ENCODE measurements at places on chromosomes 4 and X. TPM values are rescaled to one million over a fixed set of nuclear protein-coding genes. Genes with fewer than 3 reads are reported as not detected.

DNA sequence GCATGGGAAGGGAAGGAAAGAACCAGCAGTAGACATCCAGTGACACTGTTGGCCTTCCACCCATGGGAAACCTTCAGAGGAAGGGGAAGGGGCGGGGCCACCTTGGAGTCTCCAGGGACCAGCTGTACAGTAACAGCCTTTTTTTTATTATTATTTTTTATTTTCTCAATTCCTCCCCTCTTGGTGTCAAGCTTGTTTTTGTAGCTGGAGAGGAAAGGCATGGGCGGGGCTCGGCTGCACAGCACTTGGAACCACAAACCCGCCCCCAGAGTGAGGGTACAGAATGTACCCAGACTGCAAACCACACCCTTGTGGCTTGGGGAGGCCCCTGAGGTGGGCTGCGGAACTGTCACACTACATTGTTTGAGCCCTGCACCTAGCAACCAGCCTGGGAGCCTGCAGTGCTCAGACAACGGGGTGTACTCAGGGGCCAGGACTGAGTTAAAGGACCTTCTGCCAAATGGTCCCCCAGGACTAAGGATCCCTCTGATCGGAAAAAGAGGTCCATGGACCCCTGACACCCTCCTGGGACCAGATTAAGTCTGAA is 45.7 kb downstream of the PRPS1 start:
- peak; percentile 65 for DNase-seq
- H3K4me1 ChIP-seq = no peaks in the 10 kb centered on the region
- no peaks in the 10 kb centered on the region for H3K27me3 ChIP-seq
- no peaks in the 10 kb centered on the region for H3K36me3 ChIP-seq
- H3K4me3 ChIP-seq = no peak overlapping the region

DNA sequence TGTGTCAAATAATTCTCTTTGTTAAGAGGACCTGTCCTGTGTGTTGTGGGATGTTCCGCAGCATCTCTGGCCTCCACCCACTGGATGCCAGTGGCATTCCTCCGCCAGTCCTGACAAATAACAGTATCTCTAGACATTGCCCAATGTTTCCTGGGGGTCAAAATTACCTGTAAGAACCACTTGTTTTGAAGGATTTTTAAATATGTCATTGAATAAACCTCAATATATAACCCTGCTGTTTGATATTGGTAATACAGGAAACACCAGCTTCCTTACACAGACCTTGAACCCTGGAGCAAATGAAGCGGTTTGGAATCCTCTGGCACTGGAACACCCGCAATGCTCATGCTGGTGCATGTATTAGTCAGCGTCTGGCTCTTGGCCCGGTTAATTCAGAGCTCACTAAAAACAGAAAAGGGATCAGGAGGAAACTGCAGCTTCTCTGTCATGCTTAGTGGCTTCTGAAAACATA is 101.3 kb downstream of the TBL1X start:
- no peaks in the 10 kb centered on the region for H3K36me3 ChIP-seq
- peak overlapping the region; percentile 38 for H3K27ac ChIP-seq
- peak; percentile 88 for DNase-seq
- H3K4me3 ChIP-seq = no peak overlapping the region

GRCh38 chr4:140595065-140595464 is 26.3 kb upstream of the UCP1 start:
- no peaks in the 10 kb centered on the region for H3K36me3 ChIP-seq
- no peaks in the 10 kb centered on the region for H3K4me1 ChIP-seq
- no peak overlapping the region for H3K4me3 ChIP-seq
- H3K27me3 ChIP-seq = no peaks in the 10 kb centered on the region

- no peak overlapping the region for H3K27ac ChIP-seq
- H3K36me3 ChIP-seq = no peaks in the 10 kb centered on the region
- H3K4me3 ChIP-seq = no peak overlapping the region
- peaks cover 19% of the 10 kb centered on the region for H3K4me1 ChIP-seq
These were observed 22.4 kb upstream of the CPLX1 start for GRCh38 chr4:848307-848691.

Gene WDR45
- total RNA-seq = 64.1 TPM

- no peak for DNase-seq
- H3K4me1 ChIP-seq = no peaks in the 10 kb centered on the region
- H3K36me3 ChIP-seq = no peaks in the 10 kb centered on the region
- H3K27ac ChIP-seq = no peak overlapping the region
These were observed 507.2 kb downstream of the GRXCR1 start for GRCh38 chr4:43399726-43400125.

GRCh38 chr4:132227151-132227856 is 921.8 kb upstream of the PCDH10 start:
- H3K4me3 ChIP-seq = no peak overlapping the region
- no peaks in the 10 kb centered on the region for H3K4me1 ChIP-seq
- H3K27me3 ChIP-seq = no peaks in the 10 kb centered on the region
- H3K36me3 ChIP-seq = no peaks in the 10 kb centered on the region

DNA sequence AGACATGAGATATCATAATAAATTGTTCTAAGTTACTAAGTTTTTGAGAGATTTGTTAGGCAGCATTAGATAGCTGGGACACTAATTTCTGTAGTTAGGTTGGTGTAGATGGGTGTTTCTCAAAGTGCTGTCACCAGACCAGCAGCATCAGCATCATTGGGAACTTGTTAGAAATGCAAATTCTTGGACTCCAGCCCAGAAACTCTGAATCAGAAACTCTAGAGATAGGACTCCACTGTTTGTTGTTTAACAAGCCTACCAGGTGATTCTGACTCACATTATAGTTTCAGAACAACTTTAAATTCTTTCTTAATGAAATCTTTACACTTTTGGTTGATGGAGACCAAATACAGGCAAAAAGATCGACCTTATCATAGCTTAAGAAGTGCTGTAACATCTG is 173.7 kb downstream of the PABPC4L start:
- peak; percentile 23 for DNase-seq
- H3K36me3 ChIP-seq = no peaks in the 10 kb centered on the region
- no peaks in the 10 kb centered on the region for H3K27me3 ChIP-seq

Gene SLC10A3
- 32.9 TPM for total RNA-seq

GRCh38 chr4:145168581-145169187 is 11.7 kb downstream of the OTUD4 start:
- no peak overlapping the region for H3K4me3 ChIP-seq
- DNase-seq = no peak
- H3K4me1 ChIP-seq = peaks cover 5% of the 10 kb centered on the region
- H3K27me3 ChIP-seq = no peaks in the 10 kb centered on the region
- H3K27ac ChIP-seq = no peak overlapping the region

Gene CDX4
- not detected for total RNA-seq

DNA sequence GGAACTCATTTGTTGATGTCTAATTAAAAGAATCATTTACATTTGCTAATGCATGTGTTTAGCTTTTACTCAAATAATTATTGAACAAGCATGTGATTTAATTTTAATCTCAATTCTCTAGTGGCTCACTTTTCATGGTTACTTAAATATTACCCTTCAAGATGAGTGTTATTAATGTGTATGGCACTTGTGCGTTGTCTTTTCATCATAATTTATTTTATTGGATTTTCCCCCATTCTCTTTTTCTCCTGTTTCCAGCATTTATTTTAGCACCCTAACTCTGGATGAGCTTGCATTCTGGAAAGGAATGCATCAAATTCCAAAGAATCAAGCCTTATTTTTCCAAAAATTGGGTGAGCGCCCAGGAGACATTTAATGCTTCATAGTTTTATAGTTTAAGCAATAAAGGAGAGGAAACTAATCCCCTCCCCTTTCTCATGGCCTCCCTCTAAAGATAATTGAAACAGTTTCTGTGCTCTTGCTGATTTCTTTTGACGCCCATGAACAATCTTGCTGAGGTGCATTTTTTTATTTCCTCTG is 191.1 kb upstream of the FAT4 start:
- no peak overlapping the region for H3K4me3 ChIP-seq
- DNase-seq = no peak

GRCh38 chr4:72136429-72136828 is 104.6 kb downstream of the NPFFR2 start:
- no peaks in the 10 kb centered on the region for H3K36me3 ChIP-seq
- H3K4me1 ChIP-seq = no peaks in the 10 kb centered on the region
- H3K4me3 ChIP-seq = no peak overlapping the region
- H3K27me3 ChIP-seq = no peaks in the 10 kb centered on the region

GRCh38 chr4:108045687-108046024 is 56.0 kb downstream of the HADH start:
- peak; percentile 72 for DNase-seq
- no peak overlapping the region for H3K4me3 ChIP-seq
- H3K36me3 ChIP-seq = no peaks in the 10 kb centered on the region
- no peak overlapping the region for H3K27ac ChIP-seq
- H3K4me1 ChIP-seq = peaks cover 9% of the 10 kb centered on the region
- H3K27me3 ChIP-seq = no peaks in the 10 kb centered on the region

GRCh38 chrX:30568136-30568535 is 9.4 kb downstream of the TASL start:
- no peaks in the 10 kb centered on the region for H3K36me3 ChIP-seq
- H3K4me1 ChIP-seq = no peaks in the 10 kb centered on the region
- H3K27ac ChIP-seq = no peak overlapping the region
- no peak for DNase-seq

DNA sequence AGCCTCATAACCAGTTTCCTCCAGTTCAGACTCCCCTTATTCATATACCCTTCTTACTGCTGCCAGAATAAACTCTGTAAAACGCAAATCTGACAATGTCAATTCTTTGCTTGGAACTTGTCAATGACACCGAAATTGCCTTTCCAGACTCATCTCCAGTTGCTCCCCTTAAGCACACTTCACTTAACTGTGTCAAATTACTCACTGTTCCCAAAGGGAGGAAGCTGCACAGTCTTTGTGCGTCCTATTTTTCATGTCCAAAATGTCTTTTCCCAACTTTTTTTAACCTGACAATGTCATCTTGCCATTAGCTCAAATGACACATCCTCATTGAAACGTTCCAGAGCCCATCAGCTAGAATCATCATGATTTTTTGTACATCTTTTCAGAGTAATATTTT is 867.3 kb downstream of the RPA4 start:
- no peak overlapping the region for H3K4me3 ChIP-seq
- no peak overlapping the region for H3K27ac ChIP-seq
- no peak for DNase-seq
- H3K27me3 ChIP-seq = peaks cover 20% of the 10 kb centered on the region

DNA sequence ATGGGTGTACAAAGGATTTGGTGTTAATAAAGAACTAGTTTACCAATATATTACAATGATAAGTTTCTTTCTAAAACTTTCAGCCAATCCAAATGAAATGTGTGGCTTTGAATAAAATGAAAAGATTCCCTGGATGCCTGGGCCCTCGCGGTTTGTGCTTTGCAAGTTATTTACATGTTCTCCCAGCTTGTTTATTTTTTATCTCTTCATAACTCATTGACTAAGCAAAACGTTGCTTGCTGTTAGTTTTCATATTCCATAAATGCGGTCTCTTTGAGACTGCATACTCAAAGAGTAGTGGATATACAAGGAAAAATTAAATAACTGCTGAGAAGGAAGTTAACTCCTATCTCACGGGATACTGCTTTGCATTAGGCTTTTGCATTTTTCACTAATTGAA is 26.0 kb downstream of the FHDC1 start:
- H3K4me1 ChIP-seq = peaks cover 8% of the 10 kb centered on the region
- H3K4me3 ChIP-seq = no peak overlapping the region
- H3K27me3 ChIP-seq = no peaks in the 10 kb centered on the region
- no peaks in the 10 kb centered on the region for H3K36me3 ChIP-seq
- no peak overlapping the region for H3K27ac ChIP-seq

- no peaks in the 10 kb centered on the region for H3K36me3 ChIP-seq
- no peaks in the 10 kb centered on the region for H3K27me3 ChIP-seq
- no peaks in the 10 kb centered on the region for H3K4me1 ChIP-seq
- no peak for DNase-seq
These were observed 153.4 kb upstream of the ANK2 start for GRCh38 chr4:112895811-112896608.

- DNase-seq = no peak
- no peak overlapping the region for H3K27ac ChIP-seq
- H3K27me3 ChIP-seq = no peaks in the 10 kb centered on the region
- no peaks in the 10 kb centered on the region for H3K36me3 ChIP-seq
- no peaks in the 10 kb centered on the region for H3K4me1 ChIP-seq
These were observed 145.4 kb upstream of the MED14 start for GRCh38 chrX:40880712-40881111.

GRCh38 chr4:139084804-139085093 is 69.2 kb downstream of the NOCT start:
- peak overlapping the region; percentile 94 for H3K27ac ChIP-seq
- H3K4me3 ChIP-seq = no peak overlapping the region
- no peak for DNase-seq
- no peaks in the 10 kb centered on the region for H3K27me3 ChIP-seq

GRCh38 chr4:98262431-98262830 is 1.2 kb downstream of the RAP1GDS1 start:
- no peaks in the 10 kb centered on the region for H3K27me3 ChIP-seq
- peaks cover 12% of the 10 kb centered on the region for H3K4me1 ChIP-seq
- H3K4me3 ChIP-seq = peak overlapping the region; percentile 73
- peak overlapping the region; percentile 88 for H3K27ac ChIP-seq
- DNase-seq = no peak
- H3K36me3 ChIP-seq = no peaks in the 10 kb centered on the region

- DNase-seq = no peak
- no peaks in the 10 kb centered on the region for H3K4me1 ChIP-seq
- no peak overlapping the region for H3K27ac ChIP-seq
- H3K4me3 ChIP-seq = no peak overlapping the region
- no peaks in the 10 kb centered on the region for H3K27me3 ChIP-seq
These were observed 230.1 kb upstream of the FAT1 start for GRCh38 chr4:186953599-186954260.

DNA sequence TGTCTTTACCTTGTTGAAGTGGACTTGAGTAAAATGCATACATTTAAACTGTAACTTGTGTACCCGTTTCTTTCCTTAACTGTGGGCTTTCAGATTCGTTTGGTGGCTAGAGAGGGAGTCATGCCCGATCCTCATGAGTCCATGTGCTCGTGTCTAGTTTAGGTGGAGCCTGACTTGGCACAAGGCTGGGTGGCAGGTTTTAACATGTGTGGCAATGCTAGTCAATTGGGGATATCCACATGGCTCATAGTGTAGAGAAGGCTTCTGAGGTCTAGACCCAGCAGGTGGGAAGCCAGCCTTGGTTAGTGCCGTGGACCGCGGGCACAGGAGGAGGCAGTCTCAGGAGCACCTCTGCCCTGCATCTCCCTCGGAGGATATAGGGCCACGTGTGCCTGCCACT is 48.5 kb upstream of the CLCN4 start:
- H3K27me3 ChIP-seq = no peaks in the 10 kb centered on the region
- H3K36me3 ChIP-seq = no peaks in the 10 kb centered on the region

DNA sequence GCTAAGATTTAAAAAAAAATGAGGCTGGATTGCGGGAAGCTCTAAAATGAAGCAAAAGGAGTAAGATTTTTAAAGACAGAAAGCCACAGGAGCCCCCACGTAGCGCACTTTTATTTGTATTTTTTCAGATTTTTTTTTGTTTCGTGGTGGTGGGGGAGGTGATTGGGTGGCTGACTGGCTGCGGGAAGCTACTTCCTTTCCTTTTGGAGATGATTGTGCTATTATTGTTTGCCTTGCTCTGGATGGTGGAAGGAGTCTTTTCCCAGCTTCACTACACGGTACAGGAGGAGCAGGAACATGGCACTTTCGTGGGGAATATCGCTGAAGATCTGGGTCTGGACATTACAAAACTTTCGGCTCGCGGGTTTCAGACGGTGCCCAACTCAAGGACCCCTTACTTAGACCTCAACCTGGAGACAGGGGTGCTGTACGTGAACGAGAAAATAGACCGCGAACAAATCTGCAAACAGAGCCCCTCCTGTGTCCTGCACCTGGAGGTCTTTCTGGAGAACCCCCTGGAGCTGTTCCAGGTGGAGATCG is 908 bp downstream of the PCDH10 start:
- DNase-seq = no peak
- H3K4me1 ChIP-seq = peaks cover 20% of the 10 kb centered on the region
- H3K36me3 ChIP-seq = no peaks in the 10 kb centered on the region
- H3K27ac ChIP-seq = no peak overlapping the region
- H3K27me3 ChIP-seq = peaks cover 44% of the 10 kb centered on the region

GRCh38 chr4:40421839-40422708 is 86.9 kb downstream of the CHRNA9 start:
- DNase-seq = no peak
- peaks cover 16% of the 10 kb centered on the region for H3K36me3 ChIP-seq
- no peaks in the 10 kb centered on the region for H3K4me1 ChIP-seq

Gene TGIF2LX
- not detected for total RNA-seq

Gene BRS3
- total RNA-seq = not detected

All from adrenal gland (tissue), 19 donors.